Fibroblast of gingiva (primary cell): ENCODE measurements at places on chromosomes 3 and 15.
A peak's percentile ranks its signal among the peaks of the same experiment; 100 is the strongest.

DNA sequence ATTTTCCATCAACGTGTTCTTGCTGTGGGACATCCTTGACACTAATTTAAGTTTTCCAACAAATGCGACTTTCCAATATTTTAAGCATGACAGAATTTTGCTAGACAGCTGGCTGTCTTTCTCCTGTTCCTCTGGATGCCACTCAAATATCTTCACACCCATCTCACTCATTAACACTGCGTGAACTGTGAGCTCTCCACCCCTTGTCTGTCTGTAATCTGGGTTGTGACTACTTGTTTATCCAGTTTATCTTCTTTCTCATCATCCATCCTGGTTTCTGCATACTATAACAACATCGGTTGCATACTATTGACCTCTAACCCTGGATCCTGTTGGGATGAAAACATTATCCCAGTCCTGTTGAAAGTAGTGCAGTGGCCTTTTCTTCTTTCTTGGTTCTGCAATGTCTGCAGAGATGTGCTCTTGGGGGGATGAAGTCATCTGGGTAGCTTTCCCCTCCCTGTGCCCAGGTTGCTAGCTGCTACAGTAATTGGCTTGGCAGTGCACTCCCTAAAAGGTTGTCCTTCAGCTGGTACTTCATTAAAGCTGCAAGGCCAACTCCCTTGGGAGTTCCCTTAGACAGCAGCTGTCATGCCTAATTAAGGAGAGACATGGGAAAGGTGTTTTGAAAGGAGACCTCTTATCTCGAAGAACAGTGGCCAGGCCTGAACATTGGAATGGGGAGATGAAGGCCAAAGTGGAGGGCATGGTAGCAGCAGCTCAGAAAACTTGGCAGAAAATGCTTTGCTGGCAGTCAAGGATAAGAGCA is 24.7 kb downstream of the KAT2B start:
- no peak for DNase-seq

GRCh38 chr3:184440151-184440550 is 60.3 kb downstream of the CHRD start:
- DNase-seq, result no peak

- DNase-seq, result peak; percentile 31
These were observed 70.9 kb upstream of the TGFBR2 start for GRCh38 chr3:30535525-30535924.

DNA sequence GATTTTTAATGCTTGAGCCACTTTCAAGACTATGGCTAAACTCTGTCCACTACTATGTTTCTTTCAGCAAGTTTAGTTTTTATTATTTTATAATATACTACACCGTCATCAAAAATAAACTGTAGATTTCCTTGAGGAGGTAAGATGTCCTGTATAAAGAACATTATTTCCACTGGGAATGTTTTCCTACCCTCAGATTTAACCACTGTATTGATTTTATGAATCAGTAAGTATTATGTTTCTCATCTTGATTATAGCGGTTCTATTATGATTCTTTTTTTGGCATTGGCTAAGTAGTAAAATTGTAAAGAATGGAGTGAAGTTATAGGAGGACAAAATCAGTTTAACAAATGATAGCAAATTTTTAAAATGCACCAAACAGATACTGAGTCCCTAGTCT is 44.4 kb downstream of the ADAM10 start:
- DNase-seq, result no peak

GRCh38 chr15:78831229-78832207 is 20.3 kb upstream of the ADAMTS7 start:
- DNase-seq, result no peak

GRCh38 chr15:63896336-63897115 is 62.8 kb upstream of the HERC1 start:
- peak; percentile 86 for DNase-seq

DNA sequence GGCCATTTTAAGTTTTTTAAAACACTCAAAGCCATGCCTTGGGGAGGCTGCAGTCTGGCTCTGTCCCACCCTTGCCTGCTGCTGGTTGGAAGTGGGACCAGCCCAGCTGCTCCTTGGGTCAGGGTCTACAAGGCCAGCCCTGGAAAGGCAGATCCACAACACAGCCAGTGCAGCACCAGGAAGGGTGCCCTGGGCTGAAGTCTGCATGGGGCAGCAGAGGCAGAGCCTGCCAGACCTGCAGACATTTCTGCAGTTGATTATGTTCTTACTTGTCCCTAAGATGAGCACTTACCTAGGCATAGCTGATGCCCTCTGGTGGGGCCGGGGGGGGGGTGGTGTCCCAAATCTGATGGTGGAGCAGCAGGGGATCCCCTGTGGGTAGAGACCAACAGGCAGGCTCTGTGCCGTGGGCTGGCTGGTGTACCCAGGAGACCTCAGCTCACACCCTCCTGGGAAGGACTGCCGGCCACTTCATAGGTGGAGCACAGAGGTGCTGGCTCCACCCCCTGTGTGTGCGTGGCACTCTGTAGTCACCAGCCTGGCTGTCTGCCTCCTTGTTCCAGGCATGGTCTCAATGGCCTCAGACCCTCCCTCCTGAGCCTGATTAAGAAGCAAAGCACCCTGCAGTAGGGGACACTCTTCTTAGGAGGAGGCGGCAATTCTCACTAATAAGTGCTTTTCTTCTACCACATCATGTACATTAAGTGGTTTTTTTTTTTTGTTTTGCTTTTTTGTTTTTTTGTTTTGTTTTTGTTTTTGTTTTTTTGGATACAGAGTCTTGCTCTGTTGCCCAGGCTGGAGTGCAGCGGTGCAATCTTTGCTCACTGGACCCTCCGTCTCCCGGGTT is 97.4 kb upstream of the KLF13 start:
- no peak for DNase-seq

DNA sequence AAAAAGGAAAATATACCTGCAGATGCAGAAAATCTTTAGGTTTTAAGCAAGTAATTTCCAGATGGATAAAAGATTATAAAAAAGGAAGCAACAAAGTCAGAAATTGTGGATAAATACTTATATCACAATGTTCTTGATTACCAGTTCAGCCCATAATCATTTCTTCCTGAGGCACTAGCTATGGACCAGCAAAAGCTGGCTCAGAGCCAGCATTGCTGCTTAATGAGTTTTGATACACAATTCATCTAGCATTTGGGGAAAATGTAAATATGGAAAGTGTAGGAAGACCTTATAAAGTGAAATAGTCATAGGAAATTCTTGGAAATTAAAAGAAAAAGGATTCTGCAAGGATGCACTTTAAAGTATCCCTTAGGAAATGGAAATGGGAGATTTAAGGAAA is 168.3 kb upstream of the GBE1 start:
- DNase-seq, result no peak

DNA sequence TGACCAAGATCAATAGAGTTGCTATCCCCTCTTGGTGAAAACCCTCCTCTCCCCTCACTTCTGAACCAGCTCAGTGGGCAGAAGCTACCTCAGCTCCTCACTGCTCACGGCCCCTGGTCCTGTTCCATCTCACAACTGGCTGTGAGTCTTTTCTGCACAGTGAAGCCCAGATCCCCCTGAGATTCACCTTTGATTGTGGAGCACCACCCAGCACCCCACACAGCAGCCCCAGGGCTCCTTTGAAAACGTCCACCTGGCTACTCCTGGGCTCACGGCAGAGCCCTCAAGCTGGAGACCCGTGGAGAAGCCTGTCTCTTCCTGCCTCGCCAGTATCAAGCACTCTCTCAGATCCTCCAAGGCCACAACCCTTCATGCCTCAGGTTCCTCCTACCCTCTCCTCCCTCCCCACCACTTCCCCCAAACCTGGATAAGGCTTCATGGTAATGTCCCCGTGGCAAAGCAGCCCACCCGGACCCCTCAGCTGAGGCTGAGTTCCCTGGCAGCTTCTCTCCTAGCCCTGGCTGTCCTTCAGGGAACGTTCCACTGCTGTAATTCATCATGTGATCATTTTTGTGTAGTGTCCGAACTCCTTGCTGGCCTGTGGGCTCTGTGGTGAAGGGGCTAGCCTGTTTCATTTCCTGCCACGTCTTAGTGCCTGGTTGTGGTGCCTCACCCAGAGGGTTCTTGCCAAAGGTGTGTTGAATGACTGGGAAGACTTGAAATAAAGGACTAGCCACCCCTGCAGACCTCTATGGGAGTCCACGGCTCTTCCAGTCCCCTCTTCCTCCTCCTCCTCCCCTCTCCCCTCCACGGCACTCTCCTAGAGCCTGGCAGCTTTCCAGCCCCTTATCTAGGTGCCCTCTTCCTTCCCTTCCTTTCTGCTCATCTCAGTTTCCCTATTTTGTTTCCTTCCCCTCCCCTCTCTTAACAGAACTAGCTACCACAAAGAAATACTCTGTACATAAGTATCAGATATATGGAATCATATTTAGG is 44.5 kb downstream of the KY start:
- DNase-seq, result no peak

DNA sequence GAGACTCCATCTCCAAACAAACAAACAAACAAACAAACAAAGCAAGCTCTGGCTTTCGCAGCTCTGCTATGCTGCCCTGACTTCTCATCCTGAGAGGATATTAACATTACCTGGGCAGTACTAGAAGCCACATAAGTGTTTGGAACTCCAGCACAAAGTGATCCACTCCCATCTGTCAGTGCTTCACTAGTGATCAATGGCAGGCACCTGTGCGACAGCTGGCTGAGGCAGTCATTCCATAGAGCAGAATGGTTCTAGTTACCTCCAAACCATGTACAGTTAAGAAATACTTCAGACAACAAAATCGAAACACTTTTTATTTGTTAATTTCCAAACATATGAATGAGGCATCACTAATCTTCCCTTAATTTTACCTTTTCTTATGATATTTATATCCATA is 2.8 kb upstream of the MB21D2 start:
- no peak for DNase-seq

- no peak for DNase-seq
These were observed 101.3 kb downstream of the TMCO5A start for GRCh38 chr15:38035701-38036100.

- DNase-seq, result no peak
These were observed 897.9 kb downstream of the EPHA3 start for GRCh38 chr3:90005281-90005847.

- peak; percentile 72 for DNase-seq
These were observed 1122.0 kb downstream of the ROBO1 start for GRCh38 chr3:78645628-78646310.

- no peak for DNase-seq
These were observed 71.0 kb downstream of the ADAMTS7 start for GRCh38 chr15:78739996-78740903.

DNA sequence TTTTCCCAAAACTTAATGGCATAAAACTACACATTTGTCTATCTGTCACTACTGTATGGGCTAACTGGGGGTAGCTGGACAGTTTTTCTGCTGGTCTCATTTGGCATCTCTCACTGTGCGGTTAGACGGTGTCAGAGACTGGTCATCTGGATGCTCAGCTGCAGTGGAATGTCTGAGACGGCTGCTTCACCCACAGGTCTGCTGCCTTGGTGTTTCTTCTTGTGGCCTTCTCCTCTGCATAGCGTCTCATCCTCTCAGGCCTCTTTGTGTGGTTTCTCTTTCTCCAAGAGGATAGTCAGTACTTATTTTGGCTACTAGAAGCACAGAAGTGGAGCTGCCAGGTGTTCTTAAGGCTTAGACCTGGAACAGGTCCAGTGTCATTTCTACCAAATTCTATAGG is 35.9 kb upstream of the GOLGA6L9 start:
- DNase-seq, result no peak

- DNase-seq, result no peak
These were observed 106.5 kb upstream of the GALNT15 start for GRCh38 chr3:16067837-16068471.

GRCh38 chr3:147775816-147776530 is 366.8 kb downstream of the ZIC1 start:
- DNase-seq, result peak; percentile 73

DNA sequence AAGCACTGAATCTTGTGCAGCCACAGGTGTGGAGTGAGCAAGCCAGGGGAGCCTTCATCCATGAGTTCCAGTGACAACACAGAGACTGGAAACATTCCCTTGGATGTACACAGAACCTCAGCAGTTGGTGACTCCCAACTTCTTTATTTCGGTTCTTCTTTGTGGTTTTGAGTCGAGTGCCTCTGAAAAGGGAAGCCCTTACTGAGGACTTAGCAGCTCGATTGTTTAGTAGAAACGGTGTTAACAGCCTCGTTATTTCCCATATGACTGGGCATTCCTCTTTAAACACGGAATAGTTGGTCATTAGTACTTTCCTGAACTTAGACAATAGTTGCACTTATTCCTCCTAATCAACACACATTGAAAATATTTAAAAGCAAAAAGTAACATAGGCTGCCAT is 7.7 kb downstream of the SLCO3A1 start:
- no peak for DNase-seq

GRCh38 chr3:98388147-98388546 is 2.3 kb upstream of the OR5K3 start:
- DNase-seq, result no peak

DNA sequence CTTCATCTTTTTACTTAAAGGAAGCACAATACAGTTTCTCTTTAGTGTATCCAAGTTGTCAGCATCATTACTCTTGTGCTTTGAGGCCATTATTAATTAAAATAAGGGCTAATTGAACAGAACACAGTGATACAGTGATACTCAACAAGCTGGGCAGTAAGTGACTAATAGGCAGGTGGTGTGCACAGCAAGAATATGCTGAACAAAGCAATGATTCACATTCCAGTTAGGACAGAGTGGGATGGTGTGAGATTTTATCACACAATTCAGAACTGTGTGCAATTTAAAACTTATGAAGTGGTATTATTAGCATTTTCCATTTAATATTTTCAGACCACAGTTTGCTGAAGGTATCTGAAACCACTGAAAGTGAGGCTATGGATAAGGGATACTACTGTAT is 116.9 kb downstream of the PLOD2 start:
- no peak for DNase-seq

DNA sequence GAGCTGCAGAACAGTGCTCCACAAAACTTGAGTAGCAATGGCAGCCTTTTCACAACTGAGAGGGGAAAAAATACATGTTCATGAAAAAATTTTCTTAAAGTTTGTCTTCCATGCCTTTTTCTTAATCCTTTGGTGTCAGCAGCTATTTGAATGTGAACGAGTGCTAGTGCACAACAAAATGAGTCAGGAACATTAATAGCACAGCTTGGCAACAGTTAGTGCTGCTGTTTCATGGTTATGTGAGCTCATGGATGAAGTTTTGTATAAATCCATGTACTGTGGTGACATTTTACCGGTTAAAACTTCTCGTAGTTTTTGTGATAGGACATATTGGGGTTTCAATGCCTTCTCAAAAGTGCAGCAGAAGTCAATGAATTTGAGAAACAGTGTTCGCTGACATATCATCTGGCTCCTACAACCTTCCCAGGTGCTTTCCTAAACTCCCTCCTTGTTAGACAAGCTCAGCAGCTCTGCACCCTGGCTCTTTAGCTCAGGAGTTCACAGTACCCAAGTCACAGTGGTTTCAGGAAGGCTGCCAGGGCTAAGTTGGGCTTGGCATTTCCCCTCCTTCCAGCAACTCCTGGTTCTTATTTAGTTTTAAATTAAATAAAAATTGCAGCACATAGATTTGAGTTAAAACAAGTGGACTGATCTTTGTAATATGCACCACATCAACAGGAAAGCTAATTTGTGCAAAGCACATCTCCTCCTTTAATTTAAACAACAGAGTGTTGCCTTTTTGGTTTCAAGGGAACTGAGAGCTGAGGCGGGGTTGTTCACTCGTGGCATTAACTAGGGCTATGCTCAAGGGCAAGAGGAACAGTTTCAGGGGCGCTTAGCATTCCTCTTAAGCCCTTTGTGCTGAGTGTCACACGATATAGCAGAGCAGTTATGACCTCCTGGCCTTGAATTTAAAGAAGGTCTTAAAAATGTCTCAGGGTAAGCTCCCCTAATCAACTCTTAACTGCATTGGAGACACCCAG is 362.8 kb downstream of the CHST2 start:
- DNase-seq, result peak; percentile 79

- no peak for DNase-seq
These were observed 273.9 kb downstream of the ADAMTSL3 start for GRCh38 chr15:83927704-83928391.
